GM18507 (cell line): ENCODE measurements at places on chromosomes 1 and 21.
A peak's percentile ranks its signal among the peaks of the same experiment; 100 is the strongest.

DNA sequence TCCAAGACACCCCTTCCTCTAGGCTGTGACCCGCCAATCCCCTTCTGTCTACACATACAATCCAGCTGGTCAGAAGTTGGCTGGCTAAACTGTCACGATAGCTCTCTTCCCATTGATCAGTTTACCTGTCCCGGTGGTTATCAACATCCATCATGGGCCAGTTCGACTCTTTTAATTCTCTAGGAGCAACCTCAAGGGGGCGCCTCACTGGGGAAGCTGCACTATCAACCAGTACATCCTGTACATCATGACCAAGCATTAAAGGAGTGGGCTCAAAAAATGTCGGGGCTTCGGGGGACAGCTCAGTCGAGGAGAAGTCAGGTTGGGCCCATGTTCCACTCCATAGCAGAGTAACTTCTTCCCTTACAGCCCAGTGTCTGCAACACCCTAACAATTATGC is 53.2 kb upstream of the B3GALNT2 start:
- no peak for DNase-seq

DNA sequence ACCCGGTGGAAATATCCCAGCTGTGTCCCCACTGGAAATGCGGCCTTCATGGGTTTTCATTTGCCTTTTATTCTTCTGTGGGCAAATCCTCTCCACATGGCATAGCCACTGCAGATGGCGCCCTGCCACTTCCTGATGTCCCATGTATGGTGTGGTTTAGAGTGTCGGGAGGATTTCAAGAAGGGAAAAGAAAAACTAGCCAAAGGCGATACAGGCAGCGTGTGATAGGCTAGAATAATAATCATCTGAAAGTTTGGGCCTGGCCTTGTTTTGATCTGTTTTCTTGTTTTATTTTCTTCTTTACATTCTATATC is 123.6 kb downstream of the PEX14 start:
- no peak for DNase-seq

DNA sequence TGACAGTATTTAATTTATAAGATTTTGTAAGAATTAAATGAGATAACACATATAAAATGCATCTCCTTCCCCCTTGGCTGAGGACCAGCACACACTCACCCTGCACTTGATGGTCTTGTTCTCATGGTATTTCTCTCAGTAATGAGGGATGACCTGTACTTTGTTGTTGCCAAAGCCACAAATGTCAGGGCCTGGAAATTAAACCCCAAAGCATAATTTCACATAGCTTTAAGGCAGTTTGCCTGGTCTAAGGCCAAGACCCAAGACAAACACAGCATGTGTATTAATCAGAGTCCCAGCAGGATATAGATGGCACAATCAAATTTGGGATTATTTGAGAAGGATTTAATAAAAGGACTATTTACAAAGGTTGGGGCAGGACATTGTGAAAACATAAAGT is 48.6 kb upstream of the EPS15 start:
- no peak for DNase-seq

- peak; percentile 26 for DNase-seq
These were observed 5.3 kb upstream of the SRP9 start for GRCh38 chr1:225772323-225772768.
